MV-4-11 (cell line): ENCODE measurements at places on chromosomes 1 and 21.

- DNase-seq, result no peak
Measured at GRCh38 chr1:228917342-228917741, 182.1 kb downstream of the RHOU start.

DNA sequence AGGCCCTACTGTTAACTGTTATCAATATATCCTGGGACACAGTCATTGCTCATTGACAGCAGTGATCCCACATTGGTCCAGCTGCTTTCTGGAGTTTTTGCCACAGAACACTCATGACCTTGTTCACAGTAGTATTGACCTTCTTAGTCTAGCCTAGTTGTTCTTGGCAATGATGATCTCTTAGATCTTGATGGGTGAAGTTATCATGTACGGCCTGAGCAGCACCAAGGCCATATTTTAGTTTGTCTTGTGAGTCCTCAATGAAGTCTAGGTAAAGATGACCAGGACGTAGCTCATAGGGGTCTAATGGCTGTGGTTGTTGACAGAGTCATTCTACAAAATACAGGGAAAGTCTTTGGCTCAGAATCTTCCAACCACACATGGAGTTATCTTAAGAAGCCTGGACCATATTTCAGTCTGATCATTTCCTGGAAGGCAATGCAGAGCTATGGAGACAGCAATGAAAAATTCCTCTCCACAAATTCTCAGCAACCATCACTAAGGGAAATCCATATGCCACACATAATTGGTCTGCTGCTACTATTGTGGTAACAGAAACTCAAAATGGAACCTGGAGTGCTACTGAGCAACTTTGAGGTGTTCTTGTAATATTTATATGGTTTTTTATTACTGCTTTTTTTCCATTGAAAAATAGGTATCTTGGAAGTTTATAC is 279.6 kb downstream of the GRIK1 start:
- no peak for DNase-seq

DNA sequence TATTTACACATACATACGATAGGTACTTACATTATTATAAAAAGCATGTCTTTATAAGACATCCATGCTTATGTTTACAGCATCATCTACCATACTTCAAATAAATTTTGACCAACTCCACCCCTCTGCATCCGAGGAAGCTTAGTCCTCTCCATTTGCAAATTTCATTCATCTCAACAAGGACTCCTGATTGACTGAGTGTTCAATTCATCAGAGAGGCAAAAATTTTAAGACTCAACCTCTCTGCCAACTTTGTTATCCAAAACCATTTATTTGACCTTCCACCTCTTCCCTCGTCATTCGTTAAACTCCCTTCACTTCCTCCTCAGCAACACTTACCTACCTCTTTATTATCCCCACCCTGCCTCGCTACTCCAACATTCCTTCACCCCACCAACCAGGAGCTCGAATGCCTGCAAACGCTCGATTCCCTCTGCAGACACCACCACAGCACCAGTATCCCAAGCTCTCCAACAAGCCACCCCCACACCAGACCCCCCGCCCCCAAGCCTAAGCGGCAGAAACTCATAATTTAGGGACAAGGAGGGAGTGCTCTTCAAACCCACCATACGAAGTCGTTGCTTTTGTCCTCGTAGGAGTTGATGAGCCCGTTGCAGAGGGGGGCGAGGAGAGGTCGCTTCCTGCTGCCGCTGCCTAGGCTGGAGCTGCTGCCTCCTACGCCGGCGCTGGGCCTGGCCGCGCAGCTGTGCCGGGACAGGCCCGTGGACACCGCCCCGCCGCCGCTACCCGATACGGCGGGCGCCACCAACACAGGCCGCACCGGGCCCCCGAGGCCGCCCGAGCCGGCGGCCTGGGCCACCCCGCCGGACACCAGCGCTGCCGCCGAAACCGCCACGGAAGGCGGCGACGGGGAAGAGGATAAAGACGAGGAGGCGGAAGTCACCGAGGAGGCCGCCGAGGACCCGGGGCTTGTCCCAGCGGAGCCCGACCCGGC is 803 bp downstream of the COP1 start:
- DNase-seq, result no peak

- no peak for DNase-seq
Measured at GRCh38 chr1:153537376-153537730, 1.6 kb upstream of the S100A6 start.

DNA sequence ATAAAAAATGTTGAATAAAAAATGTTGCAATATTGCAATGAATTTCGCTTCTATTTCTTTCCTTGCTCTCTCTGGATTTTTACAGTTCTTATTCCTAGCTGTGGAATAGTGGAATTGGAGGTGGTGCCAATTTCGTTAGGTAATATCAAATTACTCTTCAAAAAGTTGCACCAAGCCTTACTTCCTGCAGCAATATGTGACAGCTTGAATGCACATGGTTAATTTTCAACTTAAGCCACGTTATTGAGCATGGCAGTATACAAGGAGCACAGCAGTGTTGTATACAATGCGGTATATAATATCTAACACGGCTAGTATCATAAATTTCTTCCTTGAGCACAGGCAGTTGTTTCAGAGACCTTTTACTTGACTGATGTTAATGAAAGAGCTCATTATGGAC is 152.5 kb downstream of the NOS1AP start:
- no peak for DNase-seq

DNA sequence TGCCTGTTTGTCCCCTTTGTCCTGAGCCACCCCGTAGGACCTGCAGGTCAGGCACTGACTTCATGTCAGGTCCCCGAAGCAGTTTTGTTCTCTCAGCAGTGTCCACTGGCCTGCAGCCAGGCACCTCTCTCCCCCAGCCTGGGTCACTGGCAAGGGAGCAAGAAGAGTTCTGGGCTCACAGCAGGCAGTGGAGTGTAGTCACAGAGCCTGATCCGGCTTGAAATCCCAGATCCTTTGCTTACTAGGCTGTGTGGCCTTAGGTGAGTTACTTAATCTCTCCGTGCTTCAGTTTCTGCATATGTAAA is 34.2 kb downstream of the L1TD1 start:
- no peak for DNase-seq

DNA sequence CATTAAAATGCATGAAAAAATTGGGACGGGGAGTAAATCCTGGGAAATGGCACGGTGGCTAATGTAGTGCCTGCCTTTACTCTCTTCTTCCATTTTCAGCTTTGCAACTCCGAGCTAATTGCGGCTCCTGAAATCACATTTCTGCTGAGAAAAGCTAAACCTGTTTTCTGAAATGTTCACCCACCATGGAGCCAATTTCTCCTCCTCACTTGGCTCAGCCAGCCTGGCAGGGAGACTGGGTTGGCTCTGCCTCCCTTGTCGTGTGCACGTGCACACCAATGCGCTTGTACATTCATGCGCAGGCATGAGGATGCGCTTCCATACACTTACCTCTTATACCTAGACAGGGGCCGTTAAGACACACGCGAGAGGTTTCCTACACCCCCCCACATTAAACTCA is 165.4 kb downstream of the PLXNA2 start:
- DNase-seq, result no peak

- no peak for DNase-seq
Measured at GRCh38 chr1:155871390-155871789, 12.0 kb downstream of the SYT11 start.

- peak; percentile 39 for DNase-seq
Measured at GRCh38 chr1:51551081-51551480, 32.0 kb upstream of the EPS15 start.

- DNase-seq, result no peak
Measured at GRCh38 chr1:212242985-212243308, 42.3 kb upstream of the PPP2R5A start.

DNA sequence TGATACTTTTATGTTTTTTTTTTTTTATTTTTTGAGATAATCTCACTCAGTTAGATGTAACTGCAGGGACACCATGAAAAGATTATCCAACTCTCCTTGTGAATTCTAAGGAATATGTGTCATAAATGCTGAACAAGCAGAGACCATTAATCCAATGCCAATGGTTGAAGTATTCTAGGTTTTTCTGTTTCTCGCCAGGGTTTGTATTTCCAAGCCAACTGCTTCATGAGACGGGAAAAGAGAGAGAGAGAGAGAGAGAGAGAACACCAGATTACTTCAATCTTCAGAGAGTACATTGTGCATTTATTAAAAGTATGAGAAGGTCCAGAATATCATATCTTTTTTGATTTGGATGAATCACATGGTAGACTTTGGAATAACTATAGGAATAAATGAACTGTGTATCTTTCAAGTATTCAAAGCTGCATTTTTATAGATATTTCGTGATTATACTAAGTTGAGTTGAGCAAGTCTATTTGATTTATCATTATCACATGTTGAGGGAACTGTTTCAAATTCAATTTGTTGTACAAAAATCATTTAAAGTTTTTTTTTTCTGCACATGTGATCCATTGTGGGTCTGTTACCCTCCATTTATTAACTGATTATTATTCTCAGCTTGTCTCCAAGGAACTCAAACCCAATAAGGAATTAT is 108.4 kb downstream of the PLA2G4A start:
- no peak for DNase-seq

GRCh38 chr1:185798505-185798904 is 64.3 kb downstream of the HMCN1 start:
- DNase-seq, result no peak

GRCh38 chr21:34702341-34703170 is 33.8 kb downstream of the CLIC6 start:
- no peak for DNase-seq

DNA sequence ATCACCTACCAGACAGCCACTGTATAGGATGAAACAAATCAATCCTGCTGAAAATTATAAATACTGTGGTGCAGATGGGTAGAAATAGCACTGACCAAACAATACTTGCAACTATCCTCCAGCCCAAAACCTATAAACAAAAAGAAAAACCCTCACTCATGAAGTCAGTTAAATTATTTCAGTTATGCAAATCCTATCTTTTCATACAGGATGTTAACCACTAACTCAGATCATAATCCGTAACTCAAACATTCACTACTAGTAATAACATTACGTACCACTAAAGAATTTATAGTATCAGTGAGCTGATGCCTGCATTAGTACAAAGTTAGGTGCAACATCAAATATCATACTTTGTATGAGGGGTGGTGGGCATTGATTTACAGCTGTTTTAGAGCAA is 2.6 kb downstream of the NDC1 start:
- no peak for DNase-seq

- DNase-seq, result peak; percentile 62
Measured at GRCh38 chr1:205950826-205951549, 7.7 kb upstream of the SLC26A9 start.

DNA sequence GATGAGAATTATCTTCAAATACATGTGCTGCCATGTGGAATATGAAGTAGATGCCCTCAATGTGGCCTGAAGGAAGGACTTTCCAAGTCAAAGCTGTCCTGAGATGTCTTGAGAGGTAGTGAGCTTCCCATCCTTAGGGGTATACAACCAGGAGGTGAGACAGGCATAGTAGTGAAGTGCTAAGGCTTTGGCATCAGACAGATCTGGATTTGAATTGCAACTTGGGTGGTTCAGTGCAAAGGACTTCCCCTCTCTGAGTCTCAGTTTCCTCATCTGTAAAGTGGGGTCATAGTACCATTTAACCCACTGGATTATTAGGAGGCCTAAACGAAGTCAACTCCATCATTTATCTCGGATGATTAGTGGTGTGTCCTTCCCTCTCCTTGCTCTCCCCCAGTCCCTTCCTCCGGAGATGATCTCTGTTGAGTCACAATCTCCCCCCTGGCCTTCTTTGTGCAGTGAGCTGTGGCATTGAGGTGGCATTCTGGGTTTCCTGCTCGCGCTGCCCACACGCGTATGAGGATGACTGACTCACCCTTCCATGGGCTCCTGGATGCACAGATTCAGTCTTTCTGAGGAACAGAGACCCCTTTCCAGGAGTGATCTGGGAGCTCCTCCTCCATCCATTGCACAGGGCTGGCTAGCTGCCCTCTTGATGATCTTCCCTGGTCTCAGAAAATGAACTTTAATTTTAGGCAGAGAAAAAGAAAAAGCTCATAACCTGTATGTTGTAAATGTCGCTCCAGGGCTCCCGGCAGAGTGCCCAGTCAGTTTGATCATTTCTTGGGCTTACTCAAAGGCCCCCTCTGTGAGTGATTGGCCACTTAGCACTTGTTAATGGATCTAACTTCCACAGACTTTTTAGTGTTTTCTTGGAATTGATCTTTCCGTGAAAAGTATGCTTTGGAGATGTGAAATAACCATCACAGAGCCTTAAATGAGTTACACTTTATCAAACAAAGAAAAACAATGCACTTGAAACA is 354.6 kb downstream of the PTPRU start:
- DNase-seq, result no peak

DNA sequence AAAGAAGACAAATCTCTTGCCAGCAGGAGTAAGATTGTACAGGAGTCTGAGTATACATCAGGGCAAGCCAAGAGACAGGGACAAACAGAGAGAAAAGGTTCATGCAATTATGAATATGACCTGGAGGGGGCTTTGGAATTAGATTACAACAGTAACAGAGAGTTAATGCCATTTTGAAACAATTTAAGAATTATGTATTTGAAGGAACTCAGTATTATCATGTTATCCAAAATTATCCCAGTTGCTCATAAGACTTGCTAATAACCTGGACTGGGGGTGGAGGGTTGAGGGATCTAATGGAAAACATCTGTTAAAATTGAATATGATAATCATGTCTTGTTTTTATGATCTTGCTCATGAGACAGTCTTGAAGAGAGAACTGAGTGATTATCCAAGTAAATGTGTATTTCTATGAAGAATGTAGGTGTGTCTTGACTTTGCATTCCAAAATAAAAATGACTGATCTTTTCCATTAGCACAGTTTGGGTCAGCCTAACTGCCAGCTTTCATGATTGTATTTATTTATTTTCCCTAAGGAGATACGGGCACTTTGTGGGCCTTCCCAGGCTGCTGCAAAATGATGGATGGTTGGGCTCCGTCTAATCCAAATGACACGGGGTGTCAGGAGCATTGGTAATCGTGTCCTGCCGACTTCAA is 117.7 kb downstream of the ERG start:
- peak; percentile 42 for DNase-seq

GRCh38 chr1:37323486-37324377 is 150.6 kb upstream of the ZC3H12A start:
- DNase-seq, result peak; percentile 31

- DNase-seq, result peak; percentile 27
Measured at GRCh38 chr1:154411525-154411924, 6.4 kb downstream of the IL6R start.

DNA sequence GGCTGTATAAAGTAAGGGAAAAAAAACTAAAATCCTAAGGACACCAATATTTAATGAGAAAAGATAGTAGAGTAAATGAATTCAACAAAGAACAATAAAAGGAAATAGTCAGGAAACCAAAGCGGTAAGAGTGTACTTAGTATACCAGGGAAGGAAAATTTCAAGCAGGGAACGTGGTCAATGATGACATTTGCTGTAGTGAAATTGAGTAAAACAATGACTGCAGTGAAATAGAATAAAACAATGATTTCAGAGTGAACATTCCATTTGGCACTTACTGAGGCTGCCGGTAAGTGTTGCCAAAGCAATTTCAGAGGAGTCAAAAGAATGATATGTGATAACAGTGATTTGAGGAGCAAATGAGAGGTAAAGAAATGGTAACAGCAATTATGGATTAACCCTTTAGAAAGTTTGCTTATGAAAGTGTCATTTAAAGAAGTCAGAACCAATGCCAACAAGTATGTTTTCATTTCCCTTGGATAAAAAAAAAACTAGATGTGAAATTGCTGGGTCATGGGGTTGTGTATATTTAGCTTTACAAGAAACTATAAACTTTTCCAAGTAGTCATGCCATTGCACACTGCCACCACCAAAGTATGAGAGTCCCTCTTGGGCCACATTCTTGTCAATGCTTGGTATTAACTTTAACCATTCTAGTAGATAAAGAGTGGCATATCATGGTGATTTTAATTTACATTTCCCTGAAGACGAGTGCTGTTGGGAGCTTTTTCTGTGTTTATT is 50.5 kb downstream of the VCAM1 start:
- peak; percentile 72 for DNase-seq

- DNase-seq, result no peak
Measured at GRCh38 chr1:164771619-164772361, 212.8 kb downstream of the PBX1 start.
